ENCODE measurements at places on chromosomes 4 and X. TPM values are rescaled to one million over a fixed set of nuclear protein-coding genes. Genes with fewer than 3 reads are reported as not detected.

TMEM187 gene
- 4.9 TPM for polyA plus RNA-seq

PDE6B gene
- 7.7 TPM for polyA plus RNA-seq

SSX2B gene
- polyA plus RNA-seq = not detected

RAB33B gene
- 3.3 TPM for polyA plus RNA-seq

DUX4 gene
- polyA plus RNA-seq = not detected

TNMD gene
- 0.22 TPM for polyA plus RNA-seq

GBA3 gene
- polyA plus RNA-seq = 1.3 TPM

UGT2B15 gene
- polyA plus RNA-seq = 0.11 TPM
